ENCODE measurements at places on chromosomes 3 and 15.

- no peak for DNase-seq
Observed at GRCh38 chr3:166734734-166735133, 645.4 kb downstream of the ZBBX start.

DNA sequence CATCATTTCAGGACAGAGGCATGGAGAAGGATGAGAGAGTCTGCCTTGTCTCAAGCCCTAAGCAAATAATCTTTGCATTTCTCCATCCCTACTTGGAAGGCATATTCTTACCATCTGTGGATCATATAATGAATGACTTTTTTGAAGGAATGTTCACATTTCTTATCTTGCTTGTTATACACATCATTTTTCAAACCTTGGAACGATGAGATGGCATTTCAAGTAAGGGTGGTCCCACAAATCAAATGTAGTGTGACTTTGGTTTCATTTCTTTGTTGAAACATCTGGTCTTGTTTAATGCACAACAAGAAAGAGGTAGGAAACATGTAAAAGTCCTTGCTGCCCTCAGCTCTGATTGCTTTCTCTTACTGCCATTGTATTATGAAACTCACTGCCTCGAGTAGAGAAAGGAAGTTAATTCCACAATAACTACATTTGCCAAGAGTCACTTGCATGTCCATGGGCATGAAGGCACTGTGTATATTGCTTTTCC, 32.1 kb downstream of the RBMS3 start:
- no peak for DNase-seq

- no peak for DNase-seq
Observed at GRCh38 chr3:170296703-170297102, 60.8 kb upstream of the SKIL start.

DNA sequence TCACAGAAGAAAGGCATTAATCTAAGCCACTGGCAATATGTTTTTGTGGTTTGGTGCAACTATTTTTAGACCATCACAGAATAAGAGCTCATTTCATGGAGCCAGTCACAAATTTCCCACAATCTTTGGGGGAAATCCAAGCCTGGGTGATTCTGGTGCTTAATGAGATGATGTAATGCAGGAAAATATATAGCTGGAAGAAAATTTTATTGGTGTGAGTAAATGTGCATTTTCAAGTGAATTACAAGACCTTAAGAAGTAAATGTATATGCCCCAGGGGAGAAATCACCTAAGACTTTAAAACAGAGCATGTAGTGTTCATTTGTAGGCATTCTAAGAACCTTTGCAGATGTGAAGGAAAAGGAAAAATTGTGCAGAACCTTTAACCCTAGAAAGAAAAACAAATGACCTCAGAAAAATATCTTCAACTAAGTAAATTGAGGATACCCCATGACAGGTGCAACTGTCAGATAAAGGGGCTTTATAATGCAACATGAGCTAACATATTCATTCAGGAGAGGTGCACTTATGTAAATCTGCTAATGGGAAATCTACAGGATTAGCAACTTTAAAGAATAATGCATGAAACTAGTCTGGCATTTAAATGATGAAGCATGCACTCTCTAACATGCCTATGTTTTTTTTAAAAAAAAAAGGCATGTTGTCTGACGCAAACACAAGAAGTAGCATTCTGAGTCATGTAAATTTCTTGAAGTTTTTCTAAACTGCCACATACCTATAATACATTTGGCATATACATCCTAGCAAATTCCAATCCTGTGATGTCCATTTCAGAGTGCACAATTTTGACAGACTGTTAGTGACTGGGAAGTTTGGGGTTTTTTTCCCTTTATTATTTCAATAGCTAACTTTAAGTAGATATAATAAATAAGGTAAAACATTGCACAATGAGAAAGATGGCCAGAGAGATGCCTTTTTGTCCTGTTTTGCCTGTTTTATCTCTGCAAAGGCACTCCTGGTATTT, 105.1 kb downstream of the MEX3B start:
- DNase-seq, result no peak

GRCh38 chr15:65839354-65839901, 29.9 kb upstream of the RAB11A start:
- DNase-seq, result no peak

DNA sequence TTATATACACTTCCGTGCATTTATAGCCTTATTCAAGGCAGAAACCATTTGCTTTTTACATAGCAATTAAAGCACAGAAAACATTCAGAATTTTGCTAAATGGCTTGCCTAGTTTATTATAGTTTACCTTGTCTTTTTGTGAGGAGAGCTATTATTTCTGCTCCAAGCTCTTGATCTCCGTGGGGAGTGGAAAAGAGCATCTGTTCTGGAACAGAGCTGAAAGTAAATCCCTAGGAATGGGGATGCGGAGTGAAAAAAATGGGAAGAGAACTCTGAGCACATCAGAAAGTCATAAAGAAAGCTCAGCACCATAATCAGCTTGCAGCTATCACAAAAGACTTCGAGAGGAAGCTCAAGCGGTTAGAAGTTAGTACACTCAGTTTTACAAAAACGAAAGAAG, 1006.7 kb downstream of the ROBO2 start:
- DNase-seq, result no peak

DNA sequence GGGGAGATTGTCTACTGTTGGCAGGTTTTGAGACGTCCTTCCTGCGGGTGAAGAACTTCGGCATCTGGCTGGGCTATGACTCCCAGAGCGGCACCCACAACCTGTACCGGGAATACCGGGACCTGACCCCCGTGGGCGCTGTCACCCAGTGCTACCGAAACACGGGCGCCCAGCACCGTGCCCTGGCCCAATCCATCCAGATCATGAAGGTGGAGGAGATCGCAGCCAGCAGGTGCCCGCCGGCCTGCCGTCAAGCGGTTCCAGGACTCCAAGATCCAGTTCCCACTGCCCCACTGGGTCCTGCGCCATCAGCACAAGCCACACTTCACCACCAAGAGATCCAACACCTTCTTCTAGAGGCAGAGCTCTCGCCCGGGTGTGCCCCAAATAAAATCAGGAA, 194.9 kb upstream of the EPHA6 start:
- DNase-seq, result no peak

GRCh38 chr15:101025501-101025885, 106.3 kb downstream of the LRRK1 start:
- no peak for DNase-seq

DNA sequence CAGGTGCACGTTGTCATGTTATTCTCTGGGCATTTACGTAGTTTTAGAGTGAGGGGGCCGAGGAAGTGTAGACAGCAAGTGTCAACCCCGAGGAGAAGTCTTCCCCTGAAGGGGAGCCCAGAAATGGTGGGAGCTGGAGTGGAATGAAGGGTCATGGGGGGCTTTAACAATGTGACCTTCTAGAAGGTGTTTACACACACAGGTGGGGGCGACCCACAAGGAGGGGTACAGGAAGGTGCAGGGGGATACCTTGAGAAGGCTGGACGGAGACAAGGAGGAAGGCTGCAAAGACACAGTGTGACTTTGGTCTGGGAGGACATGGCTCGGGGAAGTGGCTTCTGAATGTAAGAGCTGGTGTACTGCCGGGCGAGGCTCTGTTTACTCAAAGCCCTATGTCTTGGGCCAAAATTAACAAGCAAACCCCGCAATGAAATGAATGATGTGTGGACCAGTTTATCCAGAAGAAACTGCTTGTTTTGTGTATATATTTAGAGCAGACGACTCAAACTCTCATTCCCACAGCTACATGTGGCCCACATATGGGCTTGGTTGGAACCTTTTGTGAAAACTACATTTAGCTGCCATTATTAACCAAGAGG, 18.7 kb downstream of the TRPM1 start:
- DNase-seq, result no peak

GRCh38 chr3:124919756-124920155, 14.8 kb downstream of the MUC13 start:
- no peak for DNase-seq
